ENCODE measurements at places on chromosomes 5 and 9. TPM values are rescaled to one million over a fixed set of nuclear protein-coding genes. Genes with fewer than 3 reads are reported as not detected.

The OR1L6 gene
- total RNA-seq, result not detected

The ZNF782 gene
- total RNA-seq, result 8.6 TPM

DNA sequence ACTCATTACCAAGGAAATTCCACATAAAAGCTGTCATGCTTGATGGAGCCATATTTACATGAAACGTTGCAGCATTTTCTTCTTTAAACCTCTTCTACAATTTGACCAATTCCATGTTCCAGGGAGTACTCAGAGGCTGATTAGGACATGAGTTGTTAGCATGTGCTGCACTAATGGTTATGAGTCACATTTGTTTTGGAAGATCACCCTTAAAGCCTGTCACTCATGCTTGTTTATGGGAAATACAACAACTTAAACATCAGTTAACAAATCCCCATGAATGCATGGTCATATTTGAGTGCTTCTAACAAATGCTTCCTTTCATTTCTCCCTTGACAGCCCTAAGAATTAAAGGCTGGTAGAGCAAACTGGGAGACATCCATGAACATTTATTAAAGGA lies 156.1 kb downstream of the GHR start:
- no peak overlapping the region for H3K27ac ChIP-seq
- DNase-seq, result no peak
- no peaks in the 10 kb centered on the region for H3K27me3 ChIP-seq
- H3K4me3 ChIP-seq, result no peak overlapping the region
- H3K4me1 ChIP-seq, result peaks cover 4% of the 10 kb centered on the region
- no peaks in the 10 kb centered on the region for H3K36me3 ChIP-seq

GRCh38 chr5:96157841-96158291 lies 196.2 kb upstream of the ELL2 start:
- no peak for DNase-seq
- H3K4me1 ChIP-seq, result no peaks in the 10 kb centered on the region
- H3K27ac ChIP-seq, result no peak overlapping the region
- H3K27me3 ChIP-seq, result no peaks in the 10 kb centered on the region

GRCh38 chr9:99516657-99517049 lies 294.6 kb downstream of the SEC61B start:
- no peak overlapping the region for H3K4me3 ChIP-seq
- no peaks in the 10 kb centered on the region for H3K36me3 ChIP-seq
- no peak overlapping the region for H3K27ac ChIP-seq
- no peaks in the 10 kb centered on the region for H3K27me3 ChIP-seq
- DNase-seq, result no peak

- no peak for DNase-seq
- H3K27me3 ChIP-seq, result no peaks in the 10 kb centered on the region
- H3K4me3 ChIP-seq, result peak overlapping the region; percentile 93
- no peaks in the 10 kb centered on the region for H3K4me1 ChIP-seq
- H3K36me3 ChIP-seq, result no peaks in the 10 kb centered on the region
Measured at GRCh38 chr9:127716412-127716811, 533 bp downstream of the TTC16 start.

DNA sequence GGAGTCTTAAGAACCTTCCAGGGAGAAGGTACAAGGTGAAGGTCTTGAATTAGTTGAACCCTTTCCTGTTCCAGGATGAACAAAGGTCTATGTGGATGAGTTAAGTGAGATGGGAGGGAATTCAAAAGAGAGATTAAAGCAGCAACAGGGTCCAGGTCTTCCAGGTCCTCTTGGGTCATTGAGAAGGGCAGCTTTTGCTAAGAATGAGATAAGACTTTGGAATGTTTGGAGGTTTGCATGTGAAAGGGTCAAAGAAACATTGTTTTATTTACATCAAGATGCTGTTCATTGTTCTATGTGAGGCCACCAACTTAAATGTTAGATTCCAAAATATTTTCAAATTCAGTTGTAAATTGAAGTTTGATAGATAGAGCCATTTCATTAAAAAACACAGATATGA lies 463.9 kb downstream of the ANXA1 start:
- H3K36me3 ChIP-seq, result no peaks in the 10 kb centered on the region
- H3K27me3 ChIP-seq, result no peaks in the 10 kb centered on the region
- H3K4me1 ChIP-seq, result no peaks in the 10 kb centered on the region
- no peak for DNase-seq
- no peak overlapping the region for H3K27ac ChIP-seq
- no peak overlapping the region for H3K4me3 ChIP-seq
